ENCODE measurements at places on chromosomes 13 and 19. TPM values are rescaled to one million over a fixed set of nuclear protein-coding genes. Genes with fewer than 3 reads are reported as not detected.

DNA sequence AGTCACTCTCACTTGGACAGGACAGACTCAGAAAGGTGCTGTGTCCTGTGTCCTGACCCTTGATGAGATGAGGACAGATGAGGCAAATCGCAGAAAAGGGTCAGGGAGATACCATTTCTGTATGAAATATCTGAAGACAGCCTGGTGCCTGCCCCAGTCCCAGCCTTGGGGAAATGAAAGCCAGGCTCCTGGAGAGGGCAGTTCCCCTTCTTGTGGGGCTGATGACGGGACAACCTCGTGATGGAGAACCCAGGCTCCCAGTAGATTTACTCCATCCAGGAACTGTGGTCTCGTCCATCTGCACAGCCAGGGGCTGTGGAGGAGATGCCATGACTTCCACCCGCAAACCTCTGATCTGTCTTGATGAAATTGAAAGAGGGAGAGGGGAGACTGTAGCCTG, 13.8 kb downstream of the LILRB1 start:
- H3K27me3 ChIP-seq, result peaks cover 21% of the 10 kb centered on the region
- H3K27ac ChIP-seq, result no peak overlapping the region
- no peak for DNase-seq

DNA sequence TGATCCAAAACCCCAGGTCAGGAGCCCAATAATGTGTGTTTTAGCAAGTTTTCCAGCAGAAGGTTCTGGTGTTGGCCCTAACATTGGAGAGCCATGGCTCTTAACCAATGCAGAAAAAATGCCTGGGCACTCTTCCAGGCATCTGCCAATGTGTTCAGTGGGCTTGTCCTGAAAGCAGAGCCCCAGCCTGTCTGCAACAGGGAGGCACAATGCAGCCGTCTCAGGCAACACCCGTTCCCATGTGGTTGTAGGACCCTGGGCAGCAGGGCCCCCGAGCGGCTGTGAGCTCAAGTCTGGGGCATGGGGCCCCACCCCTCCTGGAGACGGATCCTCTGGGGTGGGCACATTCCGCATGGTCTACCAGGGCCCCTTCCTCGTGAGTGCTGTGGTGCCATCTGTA, 58.1 kb upstream of the SIAH3 start:
- H3K27me3 ChIP-seq, result no peaks in the 10 kb centered on the region
- H3K4me1 ChIP-seq, result no peaks in the 10 kb centered on the region
- H3K27ac ChIP-seq, result no peak overlapping the region
- no peak for DNase-seq

GRCh38 chr13:94987869-94988268, 275.5 kb upstream of the SOX21 start:
- no peaks in the 10 kb centered on the region for H3K4me1 ChIP-seq
- H3K36me3 ChIP-seq, result no peaks in the 10 kb centered on the region

DNA sequence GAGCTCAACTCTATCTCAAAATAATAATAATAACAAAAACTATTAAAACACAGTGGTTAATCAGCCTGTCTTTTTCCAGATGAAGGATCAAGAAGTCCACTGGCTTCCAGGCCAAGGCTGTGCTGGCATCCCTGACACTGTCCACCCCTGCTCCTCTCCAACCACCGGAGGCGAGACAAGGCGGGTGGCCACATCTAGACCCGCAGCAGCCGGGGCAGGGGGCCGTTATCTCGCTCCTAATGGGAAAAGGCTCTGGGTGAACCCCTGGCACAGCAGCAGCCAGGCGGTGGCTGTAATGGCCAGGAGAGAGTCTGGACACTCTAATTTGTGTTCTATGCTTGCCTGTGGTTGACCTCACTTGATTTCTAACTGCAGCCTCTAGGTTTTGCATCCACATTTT, 158.0 kb upstream of the SOX1 start:
- no peaks in the 10 kb centered on the region for H3K36me3 ChIP-seq
- no peak overlapping the region for H3K4me3 ChIP-seq
- no peak overlapping the region for H3K27ac ChIP-seq
- peaks cover 48% of the 10 kb centered on the region for H3K27me3 ChIP-seq
- H3K4me1 ChIP-seq, result no peaks in the 10 kb centered on the region

- H3K27ac ChIP-seq, result no peak overlapping the region
- peaks cover 83% of the 10 kb centered on the region for H3K36me3 ChIP-seq
- no peak for DNase-seq
- H3K4me1 ChIP-seq, result no peaks in the 10 kb centered on the region
- H3K4me3 ChIP-seq, result no peak overlapping the region
- no peaks in the 10 kb centered on the region for H3K27me3 ChIP-seq
Measured at GRCh38 chr19:2796659-2797266, 11.5 kb downstream of the THOP1 start.

- DNase-seq, result no peak
- peaks cover 10% of the 10 kb centered on the region for H3K27me3 ChIP-seq
- no peaks in the 10 kb centered on the region for H3K36me3 ChIP-seq
Measured at GRCh38 chr19:39554701-39555311, 14.8 kb upstream of the EID2 start.

DNA sequence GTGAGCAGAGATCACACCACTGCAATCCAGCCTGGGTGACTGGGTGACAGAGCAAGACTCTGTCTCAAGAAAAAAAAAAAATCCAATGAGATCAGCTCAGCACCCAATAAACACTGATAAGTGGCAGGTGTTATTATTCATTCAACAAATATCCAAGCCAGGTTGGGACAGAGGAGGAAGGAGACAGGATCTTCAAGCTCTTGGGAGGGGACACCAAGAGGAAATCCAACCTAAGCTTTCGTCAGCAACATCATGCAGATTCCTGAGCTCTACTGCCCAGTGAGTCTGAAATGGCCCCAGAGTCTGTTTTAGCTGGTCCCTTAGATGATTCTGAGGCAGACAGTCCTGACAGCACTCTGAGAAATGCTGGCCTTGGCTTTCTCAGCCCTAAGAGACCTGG, 7.7 kb downstream of the RFX1 start:
- H3K27ac ChIP-seq, result no peak overlapping the region
- no peaks in the 10 kb centered on the region for H3K27me3 ChIP-seq
- no peak overlapping the region for H3K4me3 ChIP-seq
- H3K4me1 ChIP-seq, result no peaks in the 10 kb centered on the region
- peaks cover 5% of the 10 kb centered on the region for H3K36me3 ChIP-seq
- DNase-seq, result no peak

DNA sequence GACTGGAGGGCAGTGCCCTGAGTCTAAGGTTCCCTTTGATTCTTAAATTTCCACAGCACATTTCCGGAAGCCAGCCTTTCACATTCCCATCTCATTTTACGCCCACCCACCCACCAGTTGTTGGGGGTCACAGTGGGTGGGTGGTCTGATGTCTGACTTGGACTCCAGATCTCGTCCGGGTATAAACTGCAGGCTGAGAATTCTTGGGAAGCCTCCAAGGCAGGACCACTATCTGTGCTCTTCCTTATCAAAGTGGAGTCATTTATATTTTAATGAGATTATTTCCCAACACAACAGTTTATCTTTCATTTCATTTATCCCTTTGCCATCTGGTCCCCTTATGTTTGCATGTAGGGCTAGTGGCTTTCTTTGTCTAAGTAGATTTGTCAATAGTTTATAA, 3.6 kb upstream of the FAM124A start:
- H3K27me3 ChIP-seq, result peaks cover 16% of the 10 kb centered on the region
- no peaks in the 10 kb centered on the region for H3K36me3 ChIP-seq

GRCh38 chr13:80038371-80038770, 302.6 kb downstream of the SPRY2 start:
- peak; percentile 94 for DNase-seq
- H3K4me3 ChIP-seq, result no peak overlapping the region
- H3K4me1 ChIP-seq, result peaks cover 50% of the 10 kb centered on the region
- no peaks in the 10 kb centered on the region for H3K27me3 ChIP-seq

Gene CACNG8
- not detected for total RNA-seq

Gene SLAIN1
- not detected for total RNA-seq
